ENCODE measurements at places on chromosomes 7 and 10. TPM values are rescaled to one million over a fixed set of nuclear protein-coding genes. Genes with fewer than 3 reads are reported as not detected.

Gene NUTM2A
- total RNA-seq: 1.3 TPM

Gene BZW2
- 86.7 TPM for total RNA-seq

Gene FBXL13
- 1.1 TPM for total RNA-seq

Gene SEMA3C
- total RNA-seq: 91.3 TPM

Gene KLF14
- total RNA-seq: not detected

Gene RUFY2
- 75.6 TPM for total RNA-seq

Gene SND1
- 165 TPM for total RNA-seq

Gene TAS2R5
- 1.3 TPM for total RNA-seq

Gene OR13A1
- 0.44 TPM for total RNA-seq

Gene GBX1
- total RNA-seq: not detected

Gene SPACDR
- total RNA-seq: 1.7 TPM

Gene PCLO
- 17.4 TPM for total RNA-seq

Gene IKZF1
- total RNA-seq: 1.1 TPM

Gene APBB1IP
- not detected for total RNA-seq

Gene PPP3CB
- 67.9 TPM for total RNA-seq

Gene THSD7A
- 211 TPM for total RNA-seq

Gene PDK4
- total RNA-seq: not detected

Gene AKR1B15
- not detected for total RNA-seq

Gene MGAM2
- not detected for total RNA-seq
